ENCODE measurements at places on chromosomes 13 and 19.

GRCh38 chr19:38263689-38264485, 486 bp upstream of the SPINT2 start:
- peak; percentile 96 for DNase-seq

DNA sequence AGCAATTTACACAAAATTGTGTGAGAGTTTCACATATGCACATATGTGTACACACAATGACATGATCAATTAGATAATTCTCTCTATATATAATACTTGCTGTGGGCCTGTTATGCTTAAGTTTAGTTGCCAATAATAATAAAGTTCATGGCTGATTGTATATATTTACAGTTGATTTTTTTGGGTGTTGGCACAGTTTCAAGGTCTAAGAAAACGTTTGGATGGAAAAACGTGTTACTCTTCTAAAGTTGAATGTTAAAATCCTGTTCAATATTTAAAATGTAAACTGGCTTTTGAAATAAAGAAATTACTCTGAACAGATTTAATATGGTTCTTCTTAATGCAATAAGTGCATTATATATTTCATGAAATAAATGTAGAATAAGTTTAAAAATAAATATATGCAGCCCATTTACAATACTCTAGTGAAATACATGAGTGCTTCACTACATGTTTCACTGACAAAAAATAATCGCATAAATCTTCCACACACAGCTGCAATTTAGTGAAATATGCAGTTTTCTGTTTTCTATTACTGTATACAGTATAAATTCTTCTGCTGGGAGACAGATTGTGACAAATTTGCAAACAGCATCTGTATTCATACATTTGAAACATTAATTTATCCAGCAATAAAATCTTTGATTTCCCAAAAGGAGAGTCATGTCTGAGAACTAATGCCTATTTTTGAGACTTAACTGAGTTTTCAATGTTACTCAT, 586.9 kb upstream of the KLHL1 start:
- DNase-seq: no peak

GRCh38 chr19:46271481-46272197, 25.2 kb upstream of the HIF3A start:
- DNase-seq: no peak

- peak; percentile 72 for DNase-seq
Observed at GRCh38 chr13:111122056-111122455, 6.9 kb downstream of the ARHGEF7 start.

DNA sequence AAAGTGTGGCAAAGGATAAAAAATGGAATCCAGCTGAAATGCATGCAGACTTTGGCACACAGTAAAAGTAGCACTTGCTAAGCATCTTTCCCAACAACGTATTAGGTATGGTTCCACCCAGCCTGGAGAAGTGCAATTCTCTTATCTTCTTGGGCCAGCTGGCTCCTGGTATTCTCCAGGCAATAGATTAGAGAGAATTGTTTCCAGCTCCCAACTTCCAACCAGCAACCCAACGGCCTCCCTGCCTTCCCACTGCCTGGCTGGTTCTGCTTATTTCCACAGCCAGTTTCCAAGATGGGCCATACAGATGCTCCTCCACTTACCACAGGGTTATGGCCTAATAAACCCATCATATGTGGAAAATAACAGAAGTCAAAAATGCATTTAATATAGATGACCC, 133.4 kb downstream of the OXGR1 start:
- no peak for DNase-seq

DNA sequence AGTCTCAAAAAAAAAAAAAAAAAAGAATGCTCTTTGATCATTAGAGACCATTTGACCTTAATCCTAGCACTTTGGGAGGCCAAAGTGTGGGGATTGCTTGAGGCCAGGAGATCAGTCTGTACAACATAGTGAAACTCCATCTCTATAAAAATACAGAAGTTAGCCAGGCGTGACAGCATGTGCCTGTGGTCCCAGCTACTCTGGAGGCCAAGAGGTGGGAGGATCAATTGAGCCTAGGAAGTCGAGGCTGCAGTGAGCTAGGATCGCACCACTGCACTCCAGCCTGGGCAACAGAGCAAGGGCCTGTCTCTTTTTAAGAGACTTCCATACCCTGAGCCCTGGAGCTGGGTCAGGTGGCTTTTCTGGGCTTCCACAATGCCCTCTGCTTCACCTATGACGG, 11.5 kb upstream of the COLGALT1 start:
- no peak for DNase-seq

DNA sequence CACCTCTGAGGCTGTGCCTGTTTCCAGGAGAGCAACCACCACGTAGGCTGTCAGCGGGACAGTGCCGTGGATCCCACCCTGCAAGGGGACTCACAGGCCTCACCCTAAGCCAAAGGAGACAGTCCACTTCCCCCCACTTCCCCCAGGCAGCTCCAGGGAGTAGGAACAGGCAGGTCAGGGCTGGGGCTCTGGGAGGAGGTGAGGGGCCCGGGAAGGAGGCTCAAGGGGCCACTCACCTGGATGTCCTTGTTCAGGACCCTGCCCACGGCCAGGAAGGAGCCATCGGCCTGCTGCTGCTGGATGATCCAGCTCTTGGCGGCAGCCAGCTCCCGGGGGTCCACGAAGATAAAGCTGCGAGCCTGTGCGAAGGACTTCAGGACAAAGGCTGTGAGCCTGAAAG, 25.6 kb downstream of the F2RL3 start:
- DNase-seq: no peak

DNA sequence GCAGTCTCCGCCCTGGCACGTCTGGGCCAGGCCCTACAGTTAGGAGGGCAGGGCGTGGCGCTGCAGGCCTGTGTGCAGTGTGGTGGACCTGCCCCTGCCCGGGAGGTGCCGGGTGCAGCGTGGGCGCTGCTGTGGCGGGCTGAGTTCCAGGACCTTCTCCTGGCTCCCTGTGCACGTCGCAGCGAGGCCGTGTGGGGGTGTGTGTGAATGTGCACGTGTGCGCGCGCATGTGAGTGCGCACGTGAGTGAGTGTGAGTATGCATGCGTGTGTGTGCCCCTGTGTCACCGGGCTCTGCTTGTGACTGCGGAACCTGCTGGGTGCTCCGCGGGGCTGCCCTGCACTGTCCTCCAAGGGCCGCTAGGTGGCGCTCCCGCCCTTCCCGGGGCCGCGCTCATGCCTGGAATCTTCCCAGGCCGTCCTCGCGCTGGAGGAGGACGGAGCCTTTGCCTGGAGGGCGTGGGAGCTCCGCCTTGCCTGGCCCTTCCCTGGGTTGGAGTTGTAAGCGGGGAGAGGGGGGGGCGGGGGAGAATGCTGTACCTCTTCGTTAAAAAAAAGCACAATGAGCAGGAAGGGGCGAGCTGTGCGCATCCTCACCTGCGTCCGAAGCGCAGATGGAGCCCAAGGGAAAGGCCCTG, 79.3 kb downstream of the KDM4B start:
- DNase-seq: peak; percentile 69

DNA sequence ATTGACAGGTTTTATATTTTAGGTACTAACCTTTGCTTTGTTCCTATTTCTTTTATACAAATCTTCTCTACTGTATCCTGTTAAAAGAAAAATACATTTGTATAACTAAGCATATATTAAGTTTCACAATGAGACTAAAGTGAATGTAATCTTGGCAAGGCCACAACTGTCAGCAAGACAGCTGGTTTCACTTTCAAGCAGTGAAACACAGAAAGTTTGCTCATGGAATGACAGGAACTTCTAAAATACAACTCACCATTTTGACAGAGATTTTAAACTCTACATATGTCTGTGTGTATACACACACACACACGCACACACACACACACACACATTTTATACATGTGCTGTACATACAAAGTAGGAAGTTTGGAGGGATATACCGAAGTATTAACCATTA, 53.3 kb downstream of the PARP4 start:
- DNase-seq: no peak

- no peak for DNase-seq
Observed at GRCh38 chr19:1259206-1259875, 9.8 kb upstream of the CIRBP start.

GRCh38 chr13:112587764-112588489, at the start of gene TUBGCP3:
TSS of gene TUBGCP3 (minus strand) at chr13:112588153. CDS start at chr13:112587980, 173 bp downstream.
- DNase-seq: peak; percentile 91

DNA sequence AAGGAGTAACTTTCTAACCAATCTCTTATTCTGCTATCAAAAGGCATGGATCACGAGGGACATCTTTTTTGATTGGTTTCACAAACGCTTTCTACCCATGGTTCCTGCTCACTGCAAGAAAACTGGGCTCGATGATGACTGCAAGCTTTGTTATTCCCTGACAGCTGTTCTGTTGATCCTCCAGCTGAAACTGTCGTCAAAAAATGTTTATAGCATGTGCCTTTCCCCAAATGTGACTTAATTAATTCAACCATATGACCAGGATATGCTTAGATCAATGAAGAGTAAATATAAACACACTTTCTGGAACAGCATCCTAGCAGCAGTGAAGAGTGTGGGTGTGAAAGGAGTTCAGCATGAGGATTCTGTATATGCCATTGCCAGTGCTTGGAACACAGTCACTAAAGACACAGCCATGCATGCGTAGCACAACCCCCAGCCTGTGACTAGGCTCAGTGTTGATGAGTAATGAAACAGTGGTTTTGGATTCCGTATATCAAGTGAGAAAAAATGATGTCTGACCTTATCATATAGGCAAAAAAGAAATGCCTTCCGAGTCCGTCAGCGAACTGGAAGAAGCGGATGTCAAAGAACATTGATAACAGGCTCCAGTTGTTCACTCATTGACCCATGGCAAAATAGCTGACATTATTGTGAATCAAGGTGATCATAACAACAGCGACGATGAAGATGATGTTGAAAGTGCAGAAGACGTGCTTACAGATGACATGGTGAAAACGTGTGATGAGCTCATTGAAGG, 347.4 kb downstream of the FGF9 start:
- no peak for DNase-seq

- no peak for DNase-seq
Observed at GRCh38 chr13:89966524-89966923, 1381.0 kb upstream of the MIR17HG start.

DNA sequence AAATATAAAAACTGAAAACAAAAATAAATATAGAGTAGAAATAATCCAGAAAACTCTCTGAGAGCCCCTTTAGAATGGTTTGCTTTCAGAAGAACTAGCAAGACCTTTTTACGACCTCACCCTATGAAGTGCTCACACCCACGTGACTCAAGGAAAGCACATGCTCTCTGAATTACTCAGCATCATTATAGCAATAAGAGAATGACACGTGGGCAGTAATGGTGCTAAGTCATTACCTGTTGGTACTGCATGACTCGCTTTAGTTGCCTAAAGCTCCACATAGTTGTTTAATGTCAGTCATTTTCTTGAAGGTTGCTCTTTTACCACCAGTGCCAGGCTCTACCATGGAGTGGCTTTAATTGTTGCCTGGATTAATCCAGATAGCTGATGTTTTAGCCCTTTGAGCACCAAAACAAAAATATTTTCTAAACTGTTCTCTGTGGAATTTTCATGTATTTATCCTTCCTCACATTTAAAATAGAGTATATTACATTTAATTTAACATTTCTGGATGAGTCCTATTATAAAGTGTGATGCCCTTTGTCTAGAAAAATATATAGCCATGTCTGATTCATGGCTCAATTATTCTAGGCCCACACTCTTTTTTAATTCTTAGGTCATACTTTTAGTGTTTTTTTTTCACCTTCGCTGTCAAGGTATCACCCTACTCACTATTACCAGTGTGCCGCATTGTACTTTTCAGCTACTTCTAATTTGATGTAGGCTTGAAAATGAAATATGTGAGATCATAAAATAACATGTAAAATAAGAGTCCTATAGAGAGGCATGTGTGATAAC, 56.8 kb downstream of the THSD1 start:
- DNase-seq: no peak

GRCh38 chr19:21127898-21128297, 13.9 kb upstream of the ZNF431 start:
- DNase-seq: no peak
